ENCODE measurements at places on chromosomes 4 and X.

DNA sequence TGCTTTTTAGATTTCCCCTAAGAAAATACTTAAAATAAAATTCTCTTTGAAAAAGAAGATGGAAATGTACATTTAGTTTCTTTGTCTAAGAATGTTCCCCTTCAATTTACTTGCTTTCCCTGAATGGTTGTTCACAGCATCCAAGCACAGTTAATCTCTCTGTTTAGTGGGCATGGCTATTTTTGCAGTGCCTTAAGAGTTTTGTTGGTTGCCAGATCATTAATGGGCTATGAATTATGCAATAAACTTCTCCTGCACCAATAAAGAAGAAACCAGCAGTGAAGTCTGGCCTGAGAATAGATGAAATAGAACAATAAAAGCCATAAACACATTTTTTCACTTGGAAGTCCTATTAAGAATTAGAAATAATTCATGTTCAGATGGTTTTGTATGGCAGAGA lies 980.4 kb upstream of the IGFBP7 start:
- no peak for DNase-seq

DNA sequence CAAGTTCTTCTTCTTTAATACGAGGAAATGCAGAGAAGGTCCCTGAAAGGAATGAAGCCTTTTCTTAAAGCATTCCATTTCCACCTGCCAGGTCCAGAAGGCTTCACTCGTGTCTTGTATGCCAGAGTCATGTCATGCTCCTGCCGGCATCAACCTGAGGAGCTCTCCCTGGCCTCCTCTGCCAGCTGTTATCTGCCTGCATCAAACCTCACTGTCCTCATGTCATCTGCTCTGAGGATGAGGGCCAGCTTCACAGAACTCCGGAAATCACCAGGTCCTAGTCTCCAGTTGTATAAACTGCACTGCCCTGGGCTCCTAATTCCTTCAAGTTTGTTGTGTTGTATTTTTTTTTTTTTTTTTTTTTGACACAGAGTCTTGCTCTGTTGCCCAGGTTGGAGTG lies 20.0 kb upstream of the S100G start:
- DNase-seq, result no peak

DNA sequence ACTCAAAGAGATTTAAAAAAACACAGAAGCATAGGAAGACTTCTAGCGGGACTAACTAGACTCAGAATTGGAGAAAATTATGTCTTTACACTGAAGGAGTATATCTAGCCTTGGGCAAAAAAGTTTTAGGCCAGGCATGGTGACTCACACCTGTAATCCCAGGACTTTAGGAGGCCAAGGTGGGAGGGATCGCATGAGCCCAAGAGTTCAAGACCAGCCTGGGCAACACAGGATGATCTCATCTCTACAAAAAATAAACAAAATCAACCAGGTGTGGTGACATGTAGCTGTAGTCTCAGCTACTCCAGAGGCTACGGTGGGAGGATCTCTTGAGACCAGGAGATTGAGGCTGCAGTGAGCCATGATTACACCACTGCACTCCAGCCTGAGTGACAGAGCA lies 99.5 kb downstream of the NEUROG2 start:
- no peak for DNase-seq

DNA sequence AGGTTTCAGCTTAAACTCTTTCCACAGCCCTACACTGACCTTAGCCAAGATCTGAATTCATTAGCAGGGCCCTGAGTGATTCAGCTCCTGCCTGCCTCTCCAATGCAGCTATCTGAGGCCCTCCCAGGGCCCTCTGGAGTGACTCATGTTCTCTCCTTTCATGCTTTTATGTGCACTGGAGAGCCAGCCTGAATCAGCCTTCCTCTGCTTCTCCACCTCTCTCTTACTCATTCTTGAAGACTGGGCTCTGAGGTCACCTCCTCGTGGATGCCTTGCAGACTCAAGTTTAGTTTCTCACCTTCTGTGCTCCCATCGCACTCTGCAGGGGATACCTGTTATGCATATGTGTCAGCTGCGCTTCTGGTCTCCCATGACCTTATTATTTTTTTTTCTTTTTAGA lies 3.1 kb upstream of the OCIAD2 start:
- DNase-seq, result no peak

DNA sequence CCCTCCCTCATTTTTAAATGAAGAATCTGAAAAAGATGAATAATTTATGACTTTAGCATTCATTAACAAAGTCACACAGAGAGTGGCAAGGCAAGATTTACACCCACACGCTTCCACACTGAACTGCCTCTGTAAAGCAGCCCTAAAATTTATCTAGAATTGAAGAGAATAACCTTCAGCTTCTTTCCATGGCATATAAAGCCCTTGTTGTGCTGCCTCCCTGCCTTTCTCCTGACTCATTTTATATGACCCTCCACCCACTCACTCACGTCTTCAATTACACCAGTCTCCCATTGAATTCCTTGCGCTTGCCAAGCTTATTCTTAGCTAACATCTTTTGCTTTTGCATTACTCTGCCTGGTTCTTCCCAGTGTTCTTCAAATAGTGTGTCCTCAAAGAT lies 2649.3 kb downstream of the PCDH7 start:
- no peak for DNase-seq

- DNase-seq, result no peak
These were observed 19.4 kb downstream of the SORBS2 start for GRCh38 chr4:185792384-185793115.

- no peak for DNase-seq
These were observed 29.9 kb upstream of the UBE2NL start for GRCh38 chrX:143854006-143854405.

DNA sequence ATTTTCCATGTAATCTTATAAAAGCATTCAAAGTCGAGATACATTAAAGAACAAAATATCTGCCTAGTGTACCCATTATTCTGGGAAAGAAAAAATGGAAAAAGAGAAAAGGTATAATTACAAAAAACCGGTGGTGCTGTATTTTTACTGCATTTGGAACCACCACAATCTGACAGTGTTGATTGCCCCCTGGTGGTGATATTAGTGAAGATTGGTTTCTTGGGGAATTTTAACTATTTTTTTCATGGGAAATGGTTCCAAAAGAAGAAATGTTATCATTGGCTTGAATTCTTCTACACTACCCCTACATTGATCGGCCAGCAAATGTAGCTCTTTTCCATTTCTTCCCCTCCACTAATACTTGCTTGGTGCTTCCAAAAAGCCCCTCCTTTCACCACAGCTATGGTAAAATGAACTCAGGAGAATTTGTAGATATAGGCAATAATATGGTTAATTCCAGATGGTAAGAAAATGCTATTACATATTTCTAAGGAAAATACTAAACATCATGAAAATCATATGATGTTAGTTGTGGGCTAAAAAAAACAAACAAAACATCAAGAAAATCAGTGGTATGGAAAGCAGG lies 50.0 kb downstream of the COX18 start:
- DNase-seq, result no peak

DNA sequence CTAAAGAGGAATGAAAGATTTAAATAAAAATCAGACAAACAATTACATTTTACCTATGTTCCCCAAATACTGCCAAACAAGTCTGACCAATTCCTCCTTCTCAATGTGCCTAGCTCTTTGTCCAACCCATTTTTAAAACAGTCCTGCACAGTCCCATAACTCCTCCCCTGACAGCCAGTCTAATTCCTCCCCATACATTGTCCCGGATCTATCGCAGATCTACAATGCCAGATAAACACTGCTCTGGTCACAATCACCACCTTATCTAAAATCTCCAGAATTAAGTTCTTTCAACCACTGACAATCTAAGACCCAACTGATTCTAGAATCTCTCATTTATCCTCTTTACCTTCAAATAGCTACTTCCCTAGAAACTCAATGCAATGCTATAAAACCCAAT lies 176.0 kb downstream of the APBB2 start:
- no peak for DNase-seq

DNA sequence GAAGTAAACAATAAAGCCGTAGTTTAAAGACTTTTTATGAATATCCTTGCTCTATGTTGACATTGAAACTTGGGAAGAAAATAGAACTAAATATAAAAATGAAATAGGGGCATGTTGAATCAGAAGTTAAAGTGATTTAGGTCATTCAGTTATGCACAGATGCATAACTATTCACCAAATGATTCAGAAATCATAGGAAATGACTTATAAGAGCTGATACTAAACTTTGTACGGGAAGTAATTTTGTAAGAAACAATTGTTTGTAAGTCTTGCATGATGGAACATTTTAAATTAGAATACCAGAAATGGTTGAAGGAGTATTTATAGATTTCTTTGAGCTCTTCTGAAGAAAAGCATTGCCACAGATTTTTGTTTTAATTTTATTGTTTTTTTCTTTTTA lies 246.5 kb downstream of the CPE start:
- no peak for DNase-seq

GRCh38 chrX:119512146-119512800 lies 44.0 kb downstream of the SLC25A5 start:
- DNase-seq, result no peak

DNA sequence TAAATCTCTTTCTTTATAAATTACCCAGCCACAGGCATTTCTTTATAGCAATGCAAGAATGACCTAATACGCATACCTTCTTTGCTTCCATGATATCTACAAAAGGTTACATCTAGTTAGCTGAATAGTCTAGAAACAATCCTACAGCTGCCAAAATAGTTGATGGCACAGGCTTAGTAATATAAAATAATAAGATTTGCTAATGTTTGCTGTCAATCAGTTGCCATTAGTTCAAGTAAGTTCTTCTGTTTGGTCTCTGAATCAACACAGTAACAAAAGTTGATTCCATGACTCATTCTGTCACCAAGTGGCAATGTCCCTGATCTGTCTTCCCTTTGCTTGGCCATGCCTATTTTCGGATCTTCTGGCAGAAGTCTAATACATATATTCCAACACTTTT lies 470.2 kb downstream of the SPRY1 start:
- no peak for DNase-seq

DNA sequence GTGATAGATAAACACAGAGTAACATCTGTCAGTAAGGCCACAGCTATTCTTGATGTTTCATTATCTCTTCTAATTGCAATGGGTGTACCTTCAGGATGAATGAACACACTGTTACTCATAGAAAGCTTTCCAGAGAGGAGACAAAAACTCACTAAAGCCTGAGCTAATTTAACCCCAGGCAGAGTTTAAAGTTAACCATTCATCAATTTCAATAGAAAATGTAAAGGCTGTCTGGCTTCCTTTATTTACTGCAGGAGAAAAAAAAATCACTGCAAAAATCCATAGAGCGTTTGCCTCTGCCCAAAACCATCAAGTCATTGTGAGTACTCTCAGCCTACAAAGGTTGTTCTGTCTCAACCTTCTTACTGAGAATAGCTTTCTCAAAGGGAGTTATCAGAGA lies 376.9 kb downstream of the PPP4R3C start:
- DNase-seq, result no peak

DNA sequence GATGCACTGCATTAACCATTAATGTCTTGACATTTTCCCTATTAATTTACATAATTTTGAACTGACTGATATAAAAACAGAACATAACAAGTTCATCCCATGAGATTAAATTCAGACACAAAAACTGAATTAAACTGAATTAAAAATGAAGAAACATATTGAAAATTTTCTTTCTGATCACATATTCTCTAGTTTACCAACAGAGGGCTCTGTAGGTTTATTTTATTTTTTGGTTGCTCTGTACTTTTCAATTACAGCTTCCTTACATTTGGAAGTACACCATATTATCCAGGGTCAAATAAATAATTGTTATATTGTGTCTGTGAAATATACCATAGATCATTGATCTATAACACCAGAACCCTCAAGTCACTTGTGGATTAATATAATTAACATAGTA lies 27.3 kb upstream of the CT83 start:
- DNase-seq, result no peak

DNA sequence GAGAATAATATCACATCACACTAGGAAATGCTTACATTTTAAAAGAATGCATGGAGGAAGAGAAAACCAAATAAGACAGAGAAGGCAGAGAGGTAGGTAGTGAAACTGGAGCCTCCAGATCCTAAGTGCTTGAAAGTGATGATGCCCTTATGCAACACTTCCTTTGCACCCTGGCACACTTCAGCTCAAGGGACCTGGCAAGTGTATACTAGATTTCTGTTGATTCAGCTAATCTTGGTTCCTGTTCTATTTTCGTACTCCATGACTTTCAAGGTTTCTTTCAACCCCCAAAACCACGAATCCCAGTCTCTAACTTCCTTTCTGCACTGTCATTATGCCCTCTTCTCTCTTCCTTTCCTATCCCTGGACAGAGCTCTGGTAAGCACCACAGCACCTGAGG lies 36.9 kb upstream of the SH3KBP1 start:
- DNase-seq, result no peak

GRCh38 chrX:150990910-150991309 lies 7.8 kb downstream of the HMGB3 start:
- no peak for DNase-seq

DNA sequence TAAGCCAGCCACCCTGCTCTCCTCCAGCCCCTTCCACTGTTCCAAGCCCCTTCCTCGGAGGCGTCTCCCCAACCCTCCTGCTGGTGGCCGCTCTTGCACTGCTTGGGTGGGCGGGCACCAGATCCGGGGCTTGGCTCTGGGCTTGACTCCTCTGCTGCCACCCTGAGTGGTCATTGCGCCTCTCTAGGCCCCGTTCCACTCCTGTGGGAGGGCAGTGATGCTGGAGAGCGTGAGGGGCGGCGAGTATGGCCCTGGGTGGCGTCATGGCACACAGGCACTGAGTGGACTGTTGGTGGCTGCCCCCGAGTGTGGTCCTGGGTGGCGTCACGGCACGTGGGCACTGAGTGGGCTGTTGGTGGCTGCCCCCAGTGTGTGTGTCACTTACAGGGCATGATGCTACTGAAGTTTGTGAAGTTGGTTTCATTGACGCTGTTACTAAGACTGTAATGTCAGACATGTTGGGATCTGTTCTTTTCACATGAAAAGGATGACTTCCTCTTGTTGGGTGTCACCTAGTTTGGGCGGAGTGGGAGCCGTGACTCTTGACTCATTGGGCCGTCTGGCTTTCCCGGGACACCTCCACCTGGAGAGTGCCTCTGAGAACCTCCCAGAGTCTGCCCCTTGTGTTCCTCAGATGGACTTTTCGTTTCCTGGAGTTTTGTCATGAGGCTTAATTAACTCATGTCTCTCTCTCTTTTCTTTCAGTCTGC lies 55.9 kb upstream of the HGFAC start:
- DNase-seq, result no peak

DNA sequence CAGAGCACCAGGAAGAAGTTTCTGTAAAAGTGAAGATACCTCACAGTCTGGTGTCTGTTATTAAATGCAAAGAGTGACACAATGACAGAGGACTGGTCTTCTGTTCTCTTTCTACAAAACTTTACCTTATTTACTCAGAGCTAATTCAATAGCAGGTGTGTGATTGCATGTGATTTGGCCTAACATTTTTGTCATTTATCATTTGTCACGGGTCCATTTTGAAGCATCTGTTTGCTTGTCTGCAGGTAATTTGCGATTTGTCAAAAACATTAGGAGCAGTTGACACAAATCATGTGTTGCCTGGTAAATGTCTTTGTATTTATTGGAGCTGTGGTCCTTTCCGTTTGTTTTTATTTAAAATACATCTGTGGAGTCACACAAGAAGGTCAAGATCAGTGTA lies 1232.4 kb downstream of the STIM2 start:
- no peak for DNase-seq

Measured in activated CD8-positive, alpha-beta memory T cell treated with anti-CD3 and anti-CD28 coated beads for 1 hour (primary cell).